Activated CD8-positive, alpha-beta memory T cell treated with anti-CD3 and anti-CD28 coated beads, Interleukin-2, amount 50 U/mL, for 4 hours (primary cell): ENCODE measurements at places on chromosomes 4 and X.

DNA sequence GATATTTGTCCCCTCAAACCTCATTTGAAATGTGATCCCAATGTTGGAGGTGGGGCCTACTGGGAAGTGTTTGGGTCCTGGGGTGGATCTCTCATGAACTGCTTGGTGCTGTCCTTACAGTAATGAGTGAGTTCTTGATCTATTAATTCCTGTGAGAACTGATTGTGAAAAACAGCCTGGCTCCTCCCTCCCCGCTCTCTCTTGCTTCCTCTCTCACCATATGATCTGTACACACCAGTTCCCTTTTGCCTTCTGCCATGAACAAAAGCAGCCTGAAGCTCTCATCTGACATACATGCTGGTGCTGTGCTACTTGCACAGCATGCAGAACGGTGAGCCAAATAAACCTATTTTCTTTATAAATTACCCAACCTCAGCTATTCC is 11.2 kb upstream of the YIPF7 start:
- no peak for DNase-seq

DNA sequence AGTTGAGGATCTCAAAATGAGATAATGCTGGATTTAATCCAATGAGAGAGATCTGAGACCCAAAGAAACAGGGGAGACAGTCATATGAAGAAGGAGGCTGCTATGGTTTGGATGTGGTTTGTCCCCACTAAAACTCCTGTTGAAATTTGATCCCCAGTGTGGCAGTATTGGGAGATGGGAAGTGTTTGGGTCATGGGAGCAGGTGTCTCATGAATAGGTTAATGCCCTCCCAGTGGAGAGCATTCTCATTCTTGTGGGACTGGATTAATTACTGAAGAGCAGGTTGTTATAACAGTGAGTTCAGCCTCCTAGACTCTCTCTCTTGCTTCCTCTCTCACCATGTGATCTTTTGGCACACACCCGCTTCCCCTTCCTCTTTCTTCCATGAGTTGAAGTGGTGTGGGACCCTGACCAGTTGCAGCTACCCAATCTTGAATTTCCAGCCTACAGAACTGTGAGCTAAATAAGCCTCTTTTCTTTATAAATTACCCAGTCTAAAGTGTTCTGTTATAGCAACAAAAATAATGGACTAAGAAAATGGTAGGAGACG is 70.3 kb downstream of the PPEF2 start:
- no peak for DNase-seq

DNA sequence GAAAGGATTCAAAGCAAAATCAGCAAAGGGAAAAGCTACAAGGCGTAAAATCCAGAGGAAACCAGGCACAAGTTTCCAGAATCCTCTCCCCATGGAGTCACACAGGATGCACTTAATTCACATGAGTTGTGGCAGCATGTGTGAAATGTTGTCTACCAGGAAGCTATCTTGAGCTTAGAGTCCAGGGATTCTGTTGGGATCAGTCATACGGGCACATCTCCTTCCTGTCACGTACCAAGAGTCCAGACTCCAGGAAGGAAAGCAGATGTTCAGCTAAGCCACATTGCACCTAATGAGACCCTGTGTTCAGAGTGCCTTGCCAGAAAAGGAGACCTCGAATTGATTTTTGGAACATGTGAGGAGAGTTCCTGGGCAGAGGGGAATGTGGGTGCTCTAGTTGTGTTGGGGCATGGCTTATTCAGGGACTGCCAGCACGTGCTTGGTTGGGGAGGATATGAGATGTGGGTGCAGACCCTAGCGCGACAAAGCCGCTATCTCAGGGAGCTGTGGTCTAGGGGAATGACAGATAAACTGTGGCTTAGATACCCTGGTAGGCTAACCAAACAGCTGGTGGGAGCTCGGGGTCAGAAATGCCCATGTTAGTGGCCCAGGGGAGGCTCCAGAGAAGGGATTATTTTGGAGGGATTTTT is 70.0 kb downstream of the EVC start:
- DNase-seq = no peak

GRCh38 chr4:13851085-13851940 is 223.8 kb upstream of the BOD1L1 start:
- no peak for DNase-seq

GRCh38 chr4:154502111-154502510 is 10.5 kb upstream of the DCHS2 start:
- no peak for DNase-seq
